IMR-90 (cell line): ENCODE measurements at places on chromosomes 1 and 21. TPM values are rescaled to one million over a fixed set of nuclear protein-coding genes. Genes with fewer than 3 reads are reported as not detected.

DNA sequence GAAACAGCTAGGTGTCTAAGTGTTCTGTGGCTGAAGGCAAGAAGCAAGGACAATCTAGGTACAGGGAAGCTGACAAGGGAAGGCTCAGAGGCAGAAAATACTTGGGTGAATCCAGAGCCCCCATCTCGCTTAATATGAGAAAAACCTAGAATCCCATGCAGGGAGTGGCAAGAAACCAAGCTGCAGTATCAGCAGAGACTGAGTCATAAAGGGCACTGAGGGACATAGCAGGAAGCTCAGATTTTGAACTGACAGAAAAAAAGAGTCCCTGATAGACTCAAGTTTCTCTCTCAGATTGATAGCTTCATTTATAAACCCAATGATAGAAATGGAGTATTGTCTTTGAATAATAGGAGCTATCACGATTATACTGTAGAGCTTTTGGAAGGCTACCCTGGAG, 77.3 kb upstream of the KCNJ15 start:
- DNase-seq: peak; percentile 16

DNA sequence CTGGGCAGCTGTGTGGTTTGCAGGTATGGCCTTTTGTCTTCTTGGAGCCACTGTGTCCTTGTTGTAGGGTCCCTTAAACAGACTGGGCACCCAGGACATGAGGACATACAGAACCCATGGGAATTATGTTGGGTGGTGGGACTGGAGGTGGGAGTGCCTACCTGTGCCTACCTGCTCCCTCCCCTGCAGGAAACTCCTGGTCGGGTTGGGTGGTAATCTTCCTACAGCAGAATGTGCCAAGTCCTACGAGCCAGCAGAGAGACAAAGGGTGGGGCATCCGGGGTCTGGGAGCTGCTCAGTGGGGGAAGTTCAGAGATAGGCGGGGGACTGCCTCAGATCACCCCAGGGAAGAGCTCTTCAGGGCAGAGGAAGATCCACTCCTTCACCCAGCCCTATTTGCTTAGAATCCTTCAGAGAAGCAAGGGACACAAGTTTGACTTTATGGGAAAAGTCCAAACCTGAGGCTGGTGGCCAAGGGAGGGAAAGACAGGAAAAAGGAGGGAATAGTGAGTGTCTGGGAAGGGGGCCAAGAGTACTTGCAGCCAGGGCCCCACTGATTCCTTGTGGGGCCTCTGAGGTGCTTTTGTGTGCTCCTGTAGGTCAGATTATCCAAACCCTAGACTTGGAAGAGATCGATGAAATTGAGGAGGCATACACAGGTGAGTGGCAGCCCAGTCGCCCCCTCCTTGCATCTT, 58.3 kb downstream of the KIF21B start:
- DNase-seq: no peak

GRCh38 chr1:224317383-224318045, 12.5 kb downstream of the NVL start:
- no peak for DNase-seq

DNA sequence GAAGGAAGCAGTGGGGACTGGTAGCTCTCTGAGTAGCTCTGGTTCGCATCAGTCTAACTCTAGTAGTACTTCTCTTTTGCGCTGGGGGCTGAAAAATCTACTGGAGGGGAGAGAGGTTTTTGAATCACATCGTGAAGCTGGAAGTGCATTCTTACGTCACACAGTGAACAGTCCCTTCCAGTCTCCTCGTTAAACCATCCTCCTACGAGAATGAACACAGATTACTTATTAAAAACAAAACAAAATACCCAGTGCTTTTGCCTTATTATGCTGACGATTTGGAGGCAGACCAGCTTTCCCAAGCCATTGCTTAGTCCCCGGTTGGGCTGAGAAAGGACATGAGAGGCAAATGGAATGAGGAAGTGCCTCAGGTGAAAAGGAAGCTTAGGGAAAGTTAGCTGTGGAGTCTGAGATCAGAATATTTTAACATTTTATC, 16.1 kb downstream of the HUNK start:
- DNase-seq: no peak

DNA sequence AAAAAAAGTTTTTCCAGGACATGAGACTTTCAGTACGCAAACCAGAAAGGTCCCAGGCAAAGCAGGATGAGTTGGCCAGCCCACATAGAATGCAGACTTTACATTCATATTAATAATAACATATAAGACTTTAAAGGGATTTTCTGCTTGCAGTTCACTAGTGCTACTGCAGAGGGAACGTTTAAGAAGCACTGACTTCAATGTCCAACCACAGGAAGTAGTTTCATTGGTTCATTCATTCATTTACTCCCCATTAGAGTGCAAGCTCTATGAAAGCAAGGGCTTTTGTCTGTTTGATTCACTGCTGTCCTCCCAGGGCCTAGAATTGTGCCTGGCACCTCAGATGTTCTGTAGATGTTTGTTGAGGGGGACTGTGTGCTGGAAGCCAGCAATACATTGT, 11.8 kb upstream of the SERINC2 start:
- DNase-seq: peak; percentile 40

DNA sequence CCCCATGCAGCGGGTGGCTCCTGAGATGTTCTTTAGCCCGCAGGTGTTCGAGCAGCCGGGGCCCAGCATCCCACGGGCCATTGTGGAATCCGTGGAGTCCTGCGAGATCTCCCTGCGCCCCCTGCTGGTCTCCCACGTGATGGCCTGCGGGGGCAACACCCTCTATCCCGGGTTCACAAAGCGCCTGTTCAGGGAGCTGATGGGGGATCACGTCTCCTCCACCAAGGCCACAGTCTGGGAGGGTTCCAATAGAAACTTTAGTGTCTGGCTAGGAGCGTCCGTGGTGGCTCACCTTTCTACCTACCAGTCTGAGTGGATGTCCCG, 71.0 kb downstream of the ACTL8 start:
- DNase-seq: peak; percentile 17

Gene ATP6V0B
- 72.1 and 80.3 TPM in 2 replicates for total RNA-seq

DNA sequence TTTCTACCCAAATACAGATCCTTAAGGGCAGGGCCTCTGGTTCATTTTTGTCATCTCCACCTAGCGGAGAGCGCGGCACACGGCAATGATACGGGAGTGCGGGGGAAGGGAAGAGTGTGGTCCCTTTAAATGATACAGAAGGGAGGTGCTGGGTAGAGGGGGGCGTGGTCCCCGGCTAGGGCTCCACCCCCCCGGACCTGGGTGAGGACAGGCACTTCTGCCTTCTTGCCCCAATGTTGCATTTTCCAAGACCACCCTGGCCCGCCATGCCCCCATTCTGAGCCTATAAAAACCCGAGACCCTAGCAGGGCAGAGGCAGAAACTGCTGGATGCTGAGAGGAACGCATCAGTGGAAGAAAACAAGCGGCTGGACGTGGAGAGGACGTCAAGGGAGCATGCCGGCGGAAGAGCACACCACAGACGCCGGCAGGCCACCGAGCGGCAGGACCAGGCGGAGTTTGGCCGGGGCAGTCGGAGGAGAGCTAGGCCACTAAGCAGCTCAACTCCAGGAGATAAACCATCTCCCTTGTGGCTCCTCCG, 30.0 kb downstream of the LRRC3 start:
- DNase-seq: peak; percentile 8

DNA sequence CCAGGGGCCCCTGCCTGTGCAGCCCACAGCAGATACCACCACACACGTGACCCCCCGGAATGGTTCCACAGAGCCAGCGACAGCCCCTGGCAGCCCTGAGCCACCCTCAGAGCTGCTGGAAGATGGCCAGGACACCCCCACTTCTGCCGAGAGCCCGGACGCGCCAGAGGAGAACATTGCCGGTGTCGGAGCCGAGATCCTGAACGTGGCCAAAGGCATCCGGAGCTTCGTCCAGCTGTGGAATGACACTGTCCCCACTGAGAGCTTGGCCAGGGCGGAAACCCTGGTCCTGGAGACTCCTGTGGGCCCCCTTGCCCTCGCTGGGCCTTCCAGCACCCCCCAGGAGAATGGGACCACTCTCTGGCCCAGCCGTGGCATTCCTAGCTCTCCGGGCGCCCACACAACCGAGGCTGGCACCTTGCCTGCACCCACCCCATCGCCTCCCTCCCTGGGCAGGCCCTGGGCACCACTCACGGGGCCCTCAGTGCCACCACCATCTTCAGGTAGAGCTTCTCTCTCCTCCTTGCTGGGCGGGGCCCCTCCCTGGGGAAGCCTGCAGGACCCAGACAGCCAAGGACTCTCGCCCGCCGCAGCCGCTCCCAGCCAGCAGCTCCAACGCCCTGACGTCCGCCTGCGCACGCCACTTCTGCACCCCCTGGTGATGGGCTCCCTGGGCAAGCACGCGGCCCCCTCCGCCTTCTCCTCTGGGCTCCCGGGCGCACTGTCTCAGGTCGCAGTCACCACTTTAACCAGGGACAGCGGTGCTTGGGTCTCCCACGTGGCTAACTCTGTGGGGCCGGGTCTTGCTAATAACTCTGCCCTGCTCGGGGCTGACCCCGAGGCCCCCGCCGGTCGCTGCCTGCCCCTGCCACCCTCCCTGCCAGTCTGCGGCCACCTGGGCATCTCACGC, 51.0 kb downstream of the COL18A1 start:
- DNase-seq: no peak

GRCh38 chr1:205983925-205984725, 19.1 kb downstream of the RAB7B start:
- DNase-seq: peak; percentile 55

DNA sequence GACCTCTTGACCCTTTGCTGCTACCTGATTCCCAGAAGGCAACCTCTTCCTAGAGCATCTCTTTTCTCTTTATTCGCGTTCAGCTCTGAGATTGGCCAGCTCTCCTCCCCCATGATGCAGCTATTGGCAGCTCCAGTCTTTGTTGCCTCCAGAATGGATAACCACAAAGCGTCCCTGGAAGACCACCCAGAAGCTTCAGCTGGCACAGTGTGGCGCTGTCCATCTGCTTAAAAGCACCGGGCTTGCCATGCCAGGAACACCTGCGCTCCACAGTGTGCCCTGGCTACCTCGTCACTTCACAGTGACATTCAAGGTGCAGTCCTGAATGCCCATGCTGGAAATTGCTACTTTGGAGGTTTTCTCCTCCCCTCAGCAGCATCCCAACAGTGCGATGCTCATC, 353.9 kb downstream of the LMO4 start:
- DNase-seq: no peak

DNA sequence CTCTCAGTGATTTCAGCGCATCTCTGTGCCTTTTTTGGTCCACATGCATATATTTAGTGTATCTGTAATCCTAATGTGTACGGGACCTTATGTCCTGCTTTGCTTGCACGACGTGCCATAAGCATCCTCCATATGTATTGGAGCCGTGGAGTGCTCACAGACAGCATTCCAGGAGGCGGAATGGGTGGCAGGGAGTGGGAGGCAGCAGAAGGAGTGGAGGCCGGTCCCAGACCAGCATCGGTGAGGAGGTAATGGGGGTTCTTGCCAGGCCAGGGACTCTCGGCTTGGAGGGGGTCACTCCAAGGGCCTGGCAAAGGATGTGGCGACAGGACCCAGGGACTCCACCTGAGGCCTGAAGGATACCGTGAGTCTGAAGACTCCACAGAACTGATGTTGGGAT, 185.0 kb downstream of the CAMTA1 start:
- no peak for DNase-seq

Gene ARHGEF16
- 0.18 TPM in 1 of 2 replicates, not detected in the other for total RNA-seq

- DNase-seq: no peak
Observed at GRCh38 chr1:54156201-54156600, 3.4 kb upstream of the CDCP2 start.

Gene C1orf87
- not detected in 2 replicates for total RNA-seq

DNA sequence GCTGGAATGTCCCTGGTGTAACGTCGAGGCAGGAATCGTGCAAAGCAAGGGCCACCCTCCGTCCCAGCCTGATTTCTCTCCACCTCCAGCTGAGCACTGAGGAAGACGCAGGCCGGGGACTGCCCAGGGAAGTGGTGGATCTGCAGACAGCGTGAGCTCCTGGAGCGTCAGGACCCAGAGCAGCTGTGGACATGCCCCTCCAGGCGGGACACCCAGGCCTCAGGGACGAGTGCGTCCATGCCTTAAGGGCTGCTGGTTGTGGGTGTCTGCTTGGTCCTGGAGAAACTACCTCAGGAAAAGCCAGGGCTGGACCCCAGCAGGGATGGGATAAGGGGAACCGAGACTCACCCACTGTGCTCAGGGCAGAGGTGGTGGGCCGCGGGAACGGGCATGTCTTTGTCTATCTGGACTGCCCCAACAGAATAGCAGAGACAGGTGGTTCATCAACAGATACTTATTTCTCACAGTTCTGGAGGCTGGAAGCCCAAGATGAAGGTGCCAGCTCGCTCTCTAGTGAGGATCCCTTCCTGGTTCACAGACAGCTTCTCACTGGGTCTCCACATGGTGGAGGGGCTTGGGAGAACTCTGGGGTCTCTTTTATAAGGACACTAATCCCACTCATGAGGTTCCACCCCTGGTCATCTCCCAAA, 5.8 kb upstream of the MMEL1 start:
- no peak for DNase-seq

GRCh38 chr1:32886004-32886827, at the start of gene HPCA:
Gene HPCA, plus strand, starts transcription at chr1:32886491. Its CDS starts 2,408 bp downstream, at chr1:32888899.
- DNase-seq: peak; percentile 48

- no peak for DNase-seq
Observed at GRCh38 chr21:35938446-35938845, 121.9 kb downstream of the SETD4 start.

DNA sequence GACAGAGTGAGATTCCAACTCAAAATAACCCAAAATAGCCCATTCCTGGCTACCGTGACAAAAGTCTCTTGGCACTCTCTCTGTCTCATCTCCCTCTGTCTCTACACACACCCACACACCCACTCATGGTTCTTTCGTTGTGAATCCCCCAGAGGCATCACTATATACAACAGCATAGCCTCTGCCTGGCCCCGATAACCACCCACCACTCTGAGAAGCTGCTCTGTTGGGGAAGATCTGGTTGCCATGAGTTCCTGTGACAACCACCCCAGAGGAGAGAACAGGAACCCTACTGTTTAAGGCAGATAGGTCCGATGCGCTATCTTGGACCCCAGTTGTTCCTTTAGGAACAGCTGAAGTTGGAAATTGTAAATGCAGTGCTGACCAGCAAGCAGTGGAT, 70.4 kb upstream of the LYST start:
- DNase-seq: no peak

GRCh38 chr1:85224734-85225623, 24.2 kb upstream of the SYDE2 start:
- DNase-seq: peak; percentile 48

Gene NTMT2
- total RNA-seq: not detected in 2 replicates

DNA sequence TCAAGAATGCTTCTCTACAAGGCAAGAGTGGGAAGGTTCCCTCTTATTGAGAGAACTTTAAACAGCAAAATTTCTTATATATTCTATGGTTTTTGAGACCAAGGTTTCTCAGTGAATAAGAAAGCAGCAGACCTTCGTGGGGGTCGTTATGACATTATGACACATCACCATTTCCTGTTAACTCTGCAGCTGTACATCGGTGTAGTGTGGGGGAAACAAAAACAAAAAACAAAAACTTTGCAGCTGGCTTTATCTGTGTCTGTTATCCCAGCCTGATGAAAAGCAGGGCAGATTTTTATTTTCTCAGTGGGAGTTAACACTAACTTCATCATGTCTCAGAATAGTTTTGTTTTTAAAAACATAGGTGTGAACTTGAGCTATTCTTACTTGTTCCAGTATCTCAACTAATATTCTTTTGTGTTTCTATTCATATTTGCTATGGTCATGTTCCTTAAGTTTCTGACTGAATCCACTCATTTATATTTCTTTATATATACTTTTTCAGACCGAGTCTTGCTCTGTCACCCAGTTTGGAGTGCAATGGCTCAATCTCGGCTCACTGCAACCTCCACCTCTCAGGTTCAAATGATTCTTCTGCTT, 2.1 kb downstream of the SDE2 start:
- DNase-seq: peak; percentile 47
